ENCODE measurements at places on chromosomes 1 and 21. TPM values are rescaled to one million over a fixed set of nuclear protein-coding genes. Genes with fewer than 3 reads are reported as not detected.

DNA sequence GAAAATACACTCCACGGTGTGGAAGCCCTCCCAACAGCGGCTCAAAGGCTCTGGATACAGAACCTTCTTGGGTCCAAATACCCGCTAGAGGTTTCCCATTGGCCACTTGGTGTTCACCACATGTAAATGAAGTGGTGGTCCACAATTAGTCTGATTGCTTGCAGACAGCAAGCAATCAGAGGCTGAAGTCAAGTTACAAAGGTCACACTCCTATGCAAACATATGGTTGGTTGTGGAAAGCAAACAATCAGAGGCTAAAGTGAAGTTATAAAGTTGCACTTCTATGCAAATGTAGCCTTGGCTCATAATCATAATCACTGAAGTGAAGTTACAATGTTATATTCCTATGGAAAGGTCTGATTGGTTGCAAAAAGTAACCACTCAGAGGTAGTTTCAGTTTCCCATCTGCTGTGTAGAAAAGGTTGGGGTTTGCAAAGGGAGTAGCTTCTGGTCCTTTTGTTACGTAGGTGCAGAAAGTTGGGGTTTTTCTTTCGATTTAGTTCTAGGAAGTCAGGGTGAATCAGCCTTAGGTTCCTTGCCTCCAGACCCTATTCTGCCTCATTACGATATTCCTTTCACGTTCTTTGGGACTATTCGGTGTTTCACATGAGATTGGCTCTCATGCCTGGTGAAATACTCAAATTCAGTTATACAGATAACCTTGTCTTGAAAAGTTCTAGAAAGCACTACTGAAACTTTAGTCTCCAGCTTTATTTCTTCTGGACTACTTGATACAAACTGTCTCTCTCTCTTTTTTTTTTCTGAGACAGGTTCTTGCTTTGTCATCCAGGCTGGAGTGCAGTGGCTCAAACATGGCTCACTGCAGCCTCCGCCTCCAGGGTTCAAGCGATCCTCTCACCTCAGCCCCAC lies 36.7 kb upstream of the MTF2 start:
- peak; percentile 21 for DNase-seq
- H3K36me3 ChIP-seq, result no peaks in the 10 kb centered on the region
- H3K27ac ChIP-seq, result peak overlapping the region; percentile 71
- H3K4me3 ChIP-seq, result peak overlapping the region; percentile 33
- H3K27me3 ChIP-seq, result no peaks in the 10 kb centered on the region
- peaks cover 6% of the 10 kb centered on the region for H3K4me1 ChIP-seq

GUCA2B gene
- total RNA-seq, result 35.5 TPM

DNA sequence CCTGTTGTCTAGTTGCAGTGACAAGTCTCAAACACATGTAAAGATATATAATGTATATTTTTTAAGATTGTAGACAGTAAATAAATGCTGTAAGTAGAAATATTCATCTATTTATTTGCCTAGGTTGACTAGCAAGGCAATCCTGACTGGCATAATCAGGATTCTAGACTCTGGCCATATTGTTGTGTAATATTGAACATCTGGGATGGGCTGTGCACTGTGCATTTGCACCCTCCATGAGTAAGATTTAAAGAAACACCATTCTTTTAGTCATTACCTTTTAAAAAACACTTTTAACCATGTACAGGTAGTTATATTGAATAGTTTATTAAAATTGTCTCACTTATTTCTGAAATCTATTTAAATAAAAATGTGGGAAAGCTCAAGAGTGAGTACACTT lies 32.4 kb downstream of the RASAL2 start:
- H3K27ac ChIP-seq, result peak overlapping the region; percentile 50
- no peaks in the 10 kb centered on the region for H3K4me1 ChIP-seq
- DNase-seq, result no peak
- H3K36me3 ChIP-seq, result no peaks in the 10 kb centered on the region

TMEM269 gene
- total RNA-seq, result not detected

DNA sequence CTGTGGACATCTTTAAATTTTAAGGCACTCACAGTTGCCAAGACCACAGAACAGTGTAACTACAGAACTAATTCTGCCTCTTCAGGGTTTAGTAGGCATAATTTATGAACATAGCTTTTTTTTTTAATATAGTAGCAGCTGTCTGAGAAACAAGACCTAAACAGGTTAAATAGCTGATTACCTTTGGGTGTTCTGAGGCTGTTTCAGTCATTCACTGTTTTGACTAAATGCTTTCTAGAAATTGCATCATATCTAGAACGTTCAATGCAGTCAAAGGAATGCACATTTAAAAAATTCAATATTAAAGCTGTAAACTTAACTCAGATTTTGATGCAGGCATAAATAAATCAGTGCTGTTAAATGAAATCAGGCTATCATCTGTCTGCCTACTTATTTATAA lies 101.6 kb downstream of the BRINP3 start:
- no peak overlapping the region for H3K4me3 ChIP-seq
- no peak overlapping the region for H3K27ac ChIP-seq
- H3K27me3 ChIP-seq, result no peaks in the 10 kb centered on the region
- no peaks in the 10 kb centered on the region for H3K36me3 ChIP-seq
- H3K4me1 ChIP-seq, result no peaks in the 10 kb centered on the region
- DNase-seq, result no peak

TGFB2 gene
- 0.54 TPM for total RNA-seq

DNA sequence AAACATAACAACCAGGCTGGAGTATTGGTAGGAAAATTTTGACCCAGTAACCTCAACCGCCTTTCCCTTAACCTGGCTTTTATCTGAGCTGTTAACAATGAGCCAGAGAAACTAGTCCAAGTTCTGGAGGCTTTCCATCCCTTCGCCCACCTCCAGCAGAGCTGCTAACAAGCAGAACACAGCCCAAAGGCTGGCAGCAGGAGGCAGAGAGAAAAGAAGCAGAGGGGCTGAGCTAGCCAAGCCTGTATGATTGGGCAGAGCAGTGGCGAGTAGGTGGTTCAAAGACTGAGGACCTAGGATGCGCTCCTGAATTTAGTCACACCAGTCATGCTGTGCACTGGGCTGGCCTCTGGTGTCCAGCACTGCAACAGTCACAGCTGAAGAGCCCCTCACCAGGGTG lies 123.0 kb downstream of the TNR start:
- no peaks in the 10 kb centered on the region for H3K27me3 ChIP-seq
- H3K27ac ChIP-seq, result no peak overlapping the region
- H3K4me3 ChIP-seq, result no peak overlapping the region
- H3K4me1 ChIP-seq, result no peaks in the 10 kb centered on the region
- H3K36me3 ChIP-seq, result no peaks in the 10 kb centered on the region

FMO5 gene
- 113 TPM for total RNA-seq

- H3K36me3 ChIP-seq, result peaks cover 6% of the 10 kb centered on the region
- peak overlapping the region; percentile 86 for H3K4me3 ChIP-seq
- H3K4me1 ChIP-seq, result peaks cover 7% of the 10 kb centered on the region
- peak; percentile 61 for DNase-seq
- H3K27me3 ChIP-seq, result no peaks in the 10 kb centered on the region
These were observed 1.5 kb upstream of the ETS2 start for GRCh38 chr21:38804030-38804788.

PTCH2 gene
- total RNA-seq, result 0.27 TPM
